Fibroblast of skin of scalp (primary cell): ENCODE measurements at places on chromosomes 5 and 9.

- DNase-seq: no peak
Observed at GRCh38 chr9:5800969-5801738, 31.8 kb downstream of the ERMP1 start.

DNA sequence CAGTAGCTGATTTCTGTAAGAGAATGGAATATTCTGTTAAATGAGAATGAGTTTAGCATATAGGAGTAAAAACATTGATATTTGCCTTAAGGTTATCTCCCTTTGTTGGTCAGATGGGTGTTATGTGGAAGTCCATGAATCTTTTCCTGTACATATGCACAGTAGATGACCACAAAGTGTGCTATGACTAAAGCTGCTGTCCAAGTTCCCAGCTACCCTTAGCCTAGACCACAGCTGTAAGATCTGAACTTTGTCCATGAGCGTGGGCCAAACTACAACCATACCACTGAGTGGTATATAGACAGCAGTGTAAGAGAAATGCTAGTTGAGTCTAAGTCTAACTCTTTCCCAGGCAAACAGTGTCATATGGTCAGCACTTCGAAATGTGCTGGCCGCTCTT is 48.8 kb downstream of the CD180 start:
- DNase-seq: no peak

DNA sequence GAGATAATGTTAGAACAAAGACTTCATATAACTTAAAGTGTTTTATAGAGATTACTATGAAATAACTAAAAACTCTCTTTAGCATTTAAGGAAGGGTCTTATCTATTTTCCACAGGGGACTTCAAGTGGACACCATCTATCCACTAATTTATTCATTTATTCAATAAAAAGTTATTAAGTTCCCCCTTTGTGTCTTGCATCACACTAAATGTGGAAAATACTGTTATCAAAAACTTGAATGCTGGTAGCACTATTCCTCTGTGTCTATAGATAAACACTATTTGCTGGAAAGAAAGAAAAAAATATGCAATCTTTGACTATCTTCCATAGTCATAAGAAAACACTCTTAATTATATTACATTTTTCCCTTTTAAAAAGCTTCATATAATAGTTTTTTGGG is 20.1 kb upstream of the ZNF622 start:
- DNase-seq: no peak

DNA sequence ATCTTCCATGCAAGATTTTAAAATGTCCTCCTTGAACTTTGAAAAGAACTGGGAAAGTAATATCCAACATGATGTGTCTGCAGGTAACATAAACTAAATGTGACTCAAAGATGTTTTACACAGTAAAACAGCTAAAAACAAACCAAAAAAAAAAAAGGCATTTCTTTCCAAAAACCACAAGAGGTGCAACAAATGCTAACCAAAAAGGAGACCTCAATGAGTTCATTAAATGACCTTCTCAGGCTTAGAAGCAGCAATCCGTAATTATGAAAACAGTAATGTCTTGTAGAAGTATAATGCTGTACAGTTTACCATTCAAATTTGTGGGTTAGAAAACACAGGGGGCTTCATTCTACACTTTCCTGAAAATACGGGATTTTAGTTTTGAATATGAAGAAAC is 2.5 kb downstream of the RNF145 start:
- no peak for DNase-seq

- DNase-seq: no peak
Observed at GRCh38 chr9:111548623-111549022, 23.6 kb downstream of the ZNF483 start.

- DNase-seq: peak; percentile 9
Observed at GRCh38 chr9:136170006-136170901, 34.7 kb downstream of the LHX3 start.

DNA sequence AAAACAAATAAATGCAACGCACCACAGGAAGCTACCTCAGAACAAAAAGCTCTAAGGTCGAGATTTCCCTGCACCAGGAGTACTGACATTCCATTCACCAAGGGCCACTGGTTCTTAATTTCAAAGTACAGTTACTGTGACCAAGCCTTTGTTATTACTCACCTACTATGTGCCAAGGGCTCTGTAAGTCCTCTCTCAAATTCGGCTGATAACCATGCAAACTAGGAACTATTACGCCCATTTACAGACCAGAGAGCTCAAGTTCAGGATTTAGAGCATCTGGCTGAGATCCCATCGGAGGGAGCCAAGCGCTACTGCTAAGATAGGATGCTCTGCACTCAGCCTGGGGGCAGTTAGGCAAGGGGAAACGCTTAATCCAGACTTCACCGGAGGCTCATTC is 5.6 kb downstream of the MYO10 start:
- DNase-seq: no peak

DNA sequence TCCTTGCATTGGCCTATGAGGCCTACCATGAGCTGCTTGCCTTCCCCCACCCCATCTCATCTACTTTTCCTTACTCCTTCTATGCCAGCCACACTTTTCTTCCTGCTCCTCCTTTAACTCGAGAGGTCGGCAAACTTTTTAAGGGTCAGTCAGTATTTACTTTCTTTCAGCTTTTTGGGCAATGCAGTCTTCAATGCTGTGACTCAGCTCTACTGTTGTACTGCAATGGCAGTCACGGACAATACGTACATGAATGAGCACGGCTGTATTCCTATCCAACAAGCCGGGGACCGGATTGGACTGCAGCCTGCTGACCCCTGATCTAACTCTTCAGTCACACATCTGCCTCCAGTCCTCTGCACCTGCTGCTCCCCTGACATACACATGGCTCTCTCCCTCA is 602 bp upstream of the ACTL7A start:
- DNase-seq: no peak

DNA sequence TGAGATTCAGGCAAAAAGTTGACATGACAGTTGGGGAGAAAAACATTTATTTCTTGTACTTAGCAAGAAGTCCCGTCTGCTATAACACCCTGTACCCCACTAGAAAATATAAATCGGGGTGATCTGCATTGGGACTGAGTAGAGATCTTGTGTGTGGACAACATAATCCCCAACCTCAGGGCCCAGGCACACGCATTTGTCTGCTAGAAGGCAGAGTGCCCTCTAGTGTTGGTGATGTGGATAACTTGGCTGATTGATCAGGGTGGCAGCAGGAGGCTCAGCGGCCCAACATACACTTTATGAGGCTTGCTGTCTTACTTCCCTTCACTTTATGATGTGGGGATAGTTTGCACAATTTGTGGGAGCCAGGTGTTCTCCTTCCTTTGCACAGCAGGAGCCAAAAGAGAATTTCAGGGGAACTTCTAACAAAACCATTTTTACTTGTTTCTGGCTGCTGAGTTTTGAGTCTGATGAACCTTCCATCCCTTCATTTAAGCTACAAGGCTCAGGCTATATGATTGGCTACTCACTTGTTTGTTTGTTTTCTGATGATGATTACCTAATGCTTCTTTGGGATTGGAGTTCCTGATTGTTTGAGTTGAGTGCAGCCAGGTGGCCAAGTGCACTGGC is 263.2 kb downstream of the DMAC1 start:
- peak; percentile 57 for DNase-seq

GRCh38 chr9:120905315-120906164 is 21.1 kb downstream of the TRAF1 start:
- no peak for DNase-seq

- DNase-seq: no peak
Observed at GRCh38 chr9:34518896-34519295, 3.9 kb downstream of the ENHO start.

DNA sequence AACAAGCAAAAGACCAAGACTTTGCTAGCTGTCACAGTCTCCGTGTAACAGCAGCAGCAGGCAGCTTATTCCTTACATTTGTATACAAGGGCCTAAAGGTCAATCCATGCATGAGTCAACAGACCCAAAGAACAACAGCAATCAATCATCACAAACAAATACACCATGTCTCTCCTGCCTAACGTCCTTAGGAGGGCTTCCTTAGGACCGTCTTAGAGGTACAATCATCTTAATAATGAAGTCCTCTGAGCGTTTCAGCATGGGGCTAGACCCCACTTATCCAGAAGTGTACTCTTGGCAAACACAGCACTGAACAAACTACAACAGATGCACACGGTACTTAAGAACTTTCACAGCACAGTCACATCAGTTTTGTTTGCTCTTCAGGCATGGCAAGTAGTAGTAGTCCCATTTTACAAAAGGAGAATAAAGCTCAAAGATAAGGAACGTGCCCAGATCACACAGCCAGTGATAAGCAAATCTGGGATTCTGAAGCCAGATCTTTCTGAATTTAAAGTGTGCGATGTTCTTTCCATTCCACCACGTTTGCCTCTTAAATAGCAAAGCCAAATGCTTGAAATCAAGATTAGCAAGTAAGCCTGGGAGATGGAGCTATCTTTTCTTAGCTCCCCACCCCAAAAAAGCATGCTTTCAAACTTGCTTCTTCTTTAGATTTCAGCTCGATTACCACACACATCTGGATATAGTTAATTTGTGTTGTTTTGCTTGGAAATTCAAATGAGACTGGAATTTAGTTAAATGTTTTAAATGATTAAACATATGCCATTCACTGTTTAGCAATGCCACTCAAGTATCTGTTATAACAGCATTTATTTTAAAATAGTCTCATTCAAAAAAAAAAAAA is 24.2 kb downstream of the PSMB7 start:
- peak; percentile 76 for DNase-seq

- no peak for DNase-seq
Observed at GRCh38 chr5:43000914-43001313, 39.2 kb downstream of the ANXA2R start.

GRCh38 chr5:11851416-11851815 is 52.8 kb downstream of the CTNND2 start:
- no peak for DNase-seq

GRCh38 chr9:130633336-130634190 is 30.8 kb upstream of the PRDM12 start:
- DNase-seq: no peak

DNA sequence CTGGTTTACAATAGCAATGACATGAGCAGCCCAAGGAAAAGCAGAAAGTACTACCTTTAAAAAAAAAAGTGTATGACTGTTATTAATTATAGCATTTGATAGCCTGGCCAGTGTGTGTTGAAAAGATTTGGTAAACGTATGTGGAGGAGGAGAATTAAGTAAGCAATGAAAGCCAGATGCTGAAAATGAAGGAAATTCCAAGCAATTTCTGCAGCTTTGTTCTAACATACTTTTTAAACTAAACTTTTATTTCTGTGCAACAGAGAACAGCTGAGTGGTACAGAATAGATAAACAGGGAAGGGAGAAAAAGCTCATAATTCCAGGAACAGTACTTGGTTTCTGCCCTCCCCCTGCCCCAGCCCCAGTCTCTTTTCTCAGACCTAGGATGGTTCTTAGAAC is 252.6 kb downstream of the ADAMTSL1 start:
- peak; percentile 83 for DNase-seq

DNA sequence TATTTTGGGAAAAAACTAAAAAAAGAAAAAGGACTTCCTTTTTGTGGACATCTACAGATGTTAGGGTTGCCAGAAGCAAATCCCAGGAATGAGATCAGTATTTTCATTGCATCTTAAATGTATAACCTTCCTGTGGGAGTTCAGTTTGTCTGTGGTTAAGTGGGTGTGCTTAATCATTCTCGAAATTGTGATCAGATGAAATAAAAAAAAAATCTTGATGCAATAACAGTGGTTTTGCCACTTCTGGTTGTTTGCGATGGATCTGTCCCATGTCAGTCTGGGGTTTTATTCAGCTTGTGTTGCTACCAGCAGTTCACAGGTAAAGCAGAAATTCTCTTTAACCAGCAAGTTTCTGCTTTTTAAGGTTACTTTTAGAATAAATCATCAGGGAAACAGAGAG is 179.0 kb downstream of the MAN2A1 start:
- peak; percentile 68 for DNase-seq

DNA sequence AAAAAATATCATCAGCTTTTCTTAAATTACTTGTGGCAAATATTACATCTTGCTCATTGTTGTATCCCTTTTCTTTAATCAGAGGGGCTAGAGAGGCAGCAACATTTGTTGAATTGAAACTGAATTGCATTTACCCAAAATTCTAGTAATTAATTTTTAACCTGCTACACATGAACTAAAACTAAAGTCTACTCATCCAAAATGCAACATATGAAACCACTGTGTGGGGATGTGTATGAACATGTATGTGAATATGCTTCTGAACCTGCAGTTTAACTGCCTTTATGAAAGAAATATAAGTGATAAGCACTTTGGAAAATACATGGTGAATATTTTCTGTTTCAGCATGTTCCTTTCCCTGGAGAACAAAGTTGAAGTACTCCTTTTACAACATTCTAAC is 158.5 kb downstream of the KIAA0825 start:
- no peak for DNase-seq

DNA sequence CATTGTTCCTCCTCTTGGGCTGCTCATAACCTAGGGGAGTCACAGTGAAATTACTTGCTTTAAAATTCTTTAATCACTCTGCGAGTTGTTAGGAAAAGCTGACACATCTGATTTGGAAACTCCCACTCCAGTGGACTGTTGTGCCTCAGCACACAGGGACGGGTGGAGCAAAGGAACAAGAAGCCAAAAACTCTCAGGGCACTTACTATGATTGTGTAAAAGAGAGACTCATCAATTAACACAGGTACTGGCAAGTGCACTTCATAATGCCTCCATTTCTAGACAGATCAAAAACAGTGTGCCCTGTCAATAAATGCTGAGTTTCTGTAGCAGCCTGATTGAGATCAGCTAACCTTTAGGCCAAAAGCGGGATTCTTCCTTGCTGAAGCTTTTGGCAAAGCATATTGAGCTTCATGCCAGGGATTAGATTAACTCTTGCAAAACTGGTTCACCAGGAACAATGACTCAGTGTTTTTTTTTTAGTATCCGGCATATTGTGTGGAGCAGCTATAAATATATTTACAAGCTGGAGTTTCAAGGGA is 55.9 kb downstream of the TMC1 start:
- DNase-seq: peak; percentile 86

DNA sequence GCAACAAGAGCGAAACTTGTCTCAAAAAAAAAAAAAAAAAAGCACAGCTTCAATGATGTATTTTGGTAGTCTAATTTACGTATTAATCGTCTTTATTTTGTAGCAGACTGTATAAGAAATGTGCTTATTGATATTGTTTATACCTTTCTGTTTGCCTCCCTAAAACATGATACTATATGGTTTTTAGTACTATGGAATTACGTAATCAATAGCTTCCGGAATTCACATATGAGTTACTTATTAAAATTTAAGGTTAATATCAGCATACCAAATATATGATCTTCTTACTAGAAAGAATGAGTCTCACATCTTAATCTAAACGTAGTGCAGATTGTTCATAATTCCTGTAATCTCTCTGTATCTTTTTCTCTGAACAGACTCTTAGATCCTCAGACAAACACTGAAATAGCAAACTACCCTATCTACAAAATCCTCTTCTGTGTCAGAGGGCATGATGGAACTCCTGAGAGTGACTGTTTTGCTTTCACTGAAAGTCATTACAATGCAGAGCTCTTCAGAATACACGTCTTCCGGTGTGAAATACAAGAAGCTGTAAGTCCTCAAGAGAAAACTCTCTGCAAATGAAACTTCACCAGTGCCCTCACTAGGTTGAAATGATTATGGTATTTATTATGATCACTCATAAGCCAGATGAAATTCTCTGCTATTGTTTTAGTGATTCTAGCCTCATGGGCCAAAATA is 44.4 kb upstream of the GPR21 start:
- no peak for DNase-seq

GRCh38 chr5:117302949-117303348 is 728.3 kb upstream of the SEMA6A start:
- peak; percentile 32 for DNase-seq

- DNase-seq: no peak
Observed at GRCh38 chr5:10910261-10910660, 149.2 kb upstream of the DAP start.

GRCh38 chr9:126612326-126612812 is 1.4 kb upstream of the LMX1B start:
- no peak for DNase-seq

- DNase-seq: no peak
Observed at GRCh38 chr9:95620314-95620713, 103.5 kb upstream of the PTCH1 start.

GRCh38 chr5:27810458-27810857 is 772.1 kb upstream of the CDH9 start:
- no peak for DNase-seq
